ENCODE measurements at places on chromosomes 4 and X.

GRCh38 chr4:6097581-6097980 is 79.3 kb upstream of the C4orf50 start:
- no peak overlapping the region for H3K4me3 ChIP-seq
- H3K27me3 ChIP-seq = peaks cover 7% of the 10 kb centered on the region
- DNase-seq = no peak
- no peaks in the 10 kb centered on the region for H3K36me3 ChIP-seq
- peaks cover 13% of the 10 kb centered on the region for H3K4me1 ChIP-seq

- no peak for DNase-seq
- H3K4me3 ChIP-seq = no peak overlapping the region
- H3K27me3 ChIP-seq = no peaks in the 10 kb centered on the region
- H3K27ac ChIP-seq = no peak overlapping the region
- H3K36me3 ChIP-seq = no peaks in the 10 kb centered on the region
These were observed 45.5 kb downstream of the PPP1R2C start for GRCh38 chrX:42732506-42732905.

GRCh38 chrX:20205927-20206708 is 60.6 kb downstream of the RPS6KA3 start:
- peaks cover 18% of the 10 kb centered on the region for H3K36me3 ChIP-seq
- DNase-seq = no peak
- no peak overlapping the region for H3K27ac ChIP-seq
- no peaks in the 10 kb centered on the region for H3K27me3 ChIP-seq

- H3K27ac ChIP-seq = no peak overlapping the region
- no peak for DNase-seq
- no peaks in the 10 kb centered on the region for H3K4me1 ChIP-seq
These were observed 87.4 kb downstream of the ADGRA3 start for GRCh38 chr4:22428441-22428840.

GRCh38 chrX:154136627-154137161 is 7.3 kb upstream of the OPN1LW start:
- peak overlapping the region; percentile 90 for H3K27ac ChIP-seq
- peaks cover 17% of the 10 kb centered on the region for H3K4me1 ChIP-seq
- no peaks in the 10 kb centered on the region for H3K36me3 ChIP-seq
- H3K27me3 ChIP-seq = peaks cover 6% of the 10 kb centered on the region
- DNase-seq = peak; percentile 84

DNA sequence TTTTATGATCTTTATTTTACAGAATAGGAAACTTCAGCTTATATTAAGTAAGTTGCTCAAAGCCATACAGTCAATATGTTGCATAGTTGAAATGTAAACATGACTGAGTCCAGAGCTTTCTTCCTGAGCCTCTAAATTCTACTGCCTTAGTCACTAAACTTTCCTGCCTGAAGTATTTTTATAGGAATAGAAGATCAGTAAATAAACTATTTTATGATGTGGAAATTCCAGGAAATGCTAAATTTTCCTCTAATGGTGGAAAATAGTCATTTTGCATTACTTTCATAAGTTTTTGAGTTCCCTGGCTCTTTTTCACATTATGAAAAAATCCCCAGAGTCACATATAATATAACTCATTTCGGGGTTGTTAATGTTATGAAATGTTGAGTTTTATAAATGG is 182.8 kb downstream of the BANK1 start:
- H3K4me3 ChIP-seq = no peak overlapping the region
- no peaks in the 10 kb centered on the region for H3K27me3 ChIP-seq
- no peak overlapping the region for H3K27ac ChIP-seq
- H3K4me1 ChIP-seq = peaks cover 4% of the 10 kb centered on the region

DNA sequence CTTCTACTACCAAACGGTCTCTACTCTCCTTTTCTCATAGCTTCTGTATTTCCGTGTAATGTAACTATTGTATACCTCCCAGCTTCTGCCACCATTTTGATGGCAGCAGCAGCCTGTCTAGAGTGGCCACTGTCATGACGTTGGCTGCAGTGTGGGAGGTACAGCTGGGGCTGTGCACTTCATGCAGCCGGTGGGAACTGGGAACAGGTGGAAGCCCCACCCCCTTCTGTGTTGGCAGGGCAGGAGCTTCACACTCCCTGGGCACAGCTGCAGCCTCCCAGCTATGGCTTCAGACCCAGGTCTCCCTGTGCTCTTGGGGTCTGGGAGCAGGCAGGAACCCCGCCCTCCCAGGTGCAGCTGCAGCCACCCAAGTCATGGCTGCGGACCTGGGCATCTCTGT is 49.8 kb upstream of the SEC24B start:
- H3K27ac ChIP-seq = no peak overlapping the region
- no peak overlapping the region for H3K4me3 ChIP-seq
- H3K36me3 ChIP-seq = no peaks in the 10 kb centered on the region
- H3K27me3 ChIP-seq = peaks cover 4% of the 10 kb centered on the region

- peaks cover 4% of the 10 kb centered on the region for H3K36me3 ChIP-seq
- DNase-seq = no peak
- H3K4me1 ChIP-seq = no peaks in the 10 kb centered on the region
- peaks cover 1% of the 10 kb centered on the region for H3K27me3 ChIP-seq
- no peak overlapping the region for H3K4me3 ChIP-seq
These were observed 101.4 kb downstream of the GPR143 start for GRCh38 chrX:9664224-9664623.

DNA sequence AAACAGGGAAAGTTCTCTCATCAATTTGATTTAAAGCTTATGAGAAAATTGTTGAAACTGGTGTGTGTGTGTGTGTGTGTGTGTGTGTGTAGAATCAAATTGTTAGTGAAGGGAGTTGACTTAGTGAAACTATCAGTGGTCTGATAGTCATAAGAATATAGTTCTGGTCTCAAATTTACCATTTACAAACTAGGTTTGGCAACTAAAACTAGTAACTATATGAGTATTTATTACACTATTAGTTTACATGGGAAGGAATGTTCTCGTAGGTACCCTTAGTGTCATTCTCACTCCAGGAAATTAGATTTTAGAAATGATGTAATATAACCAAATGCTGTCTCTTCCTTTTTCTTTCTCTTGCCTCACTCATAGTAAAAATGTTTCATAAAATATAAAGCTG is 11.9 kb downstream of the SULT1E1 start:
- H3K27ac ChIP-seq = no peak overlapping the region
- H3K27me3 ChIP-seq = no peaks in the 10 kb centered on the region
- no peak overlapping the region for H3K4me3 ChIP-seq
- H3K36me3 ChIP-seq = no peaks in the 10 kb centered on the region
- no peaks in the 10 kb centered on the region for H3K4me1 ChIP-seq

DNA sequence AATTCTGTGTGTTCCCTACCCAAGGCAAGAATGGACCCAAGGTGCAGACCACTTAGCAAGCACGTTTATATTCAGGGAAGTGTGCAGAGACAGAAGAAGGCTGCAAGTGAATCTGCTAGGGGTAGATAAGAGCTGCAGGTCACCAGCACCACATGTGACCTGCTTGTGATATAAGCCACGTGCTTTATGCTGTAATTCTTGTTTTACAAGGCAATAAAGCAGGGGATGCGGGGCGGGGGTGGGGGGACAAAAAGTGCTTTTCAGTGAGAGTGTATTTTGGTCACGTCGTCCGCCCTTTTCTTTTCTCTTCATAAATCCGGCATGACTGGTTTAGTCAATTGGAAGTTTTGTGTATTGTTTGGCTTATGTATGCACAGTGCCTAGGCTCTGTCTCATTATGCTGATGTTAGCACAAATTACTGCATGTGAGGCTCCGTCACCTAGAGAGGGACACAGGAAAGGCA is 192.7 kb downstream of the RBMX2 start:
- H3K4me3 ChIP-seq = no peak overlapping the region
- no peak for DNase-seq
- no peaks in the 10 kb centered on the region for H3K27me3 ChIP-seq
- no peaks in the 10 kb centered on the region for H3K36me3 ChIP-seq

DNA sequence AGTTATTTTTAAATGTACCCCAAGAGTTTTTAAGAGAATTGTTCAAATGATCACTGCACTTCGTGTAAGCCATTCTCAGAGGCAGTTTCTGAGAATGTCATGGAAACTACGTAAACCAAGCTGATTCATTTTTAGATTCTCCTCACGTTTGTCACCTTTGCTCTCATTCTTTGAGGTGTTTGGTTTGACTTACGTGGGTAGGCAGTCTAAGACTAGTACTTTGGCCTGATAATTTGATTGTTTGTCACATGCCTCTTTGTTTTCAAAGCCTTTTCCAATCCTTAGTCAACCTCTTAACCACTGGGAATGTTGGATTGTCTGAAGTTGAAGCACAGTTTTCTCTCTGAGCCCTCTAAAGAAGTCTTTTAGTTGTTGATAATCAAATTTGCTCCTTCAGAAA is 10.5 kb downstream of the SEPTIN11 start:
- H3K27me3 ChIP-seq = peaks cover 5% of the 10 kb centered on the region
- DNase-seq = no peak
- no peak overlapping the region for H3K27ac ChIP-seq

- no peak overlapping the region for H3K4me3 ChIP-seq
- H3K27ac ChIP-seq = no peak overlapping the region
- no peaks in the 10 kb centered on the region for H3K36me3 ChIP-seq
- no peaks in the 10 kb centered on the region for H3K27me3 ChIP-seq
These were observed 320.6 kb downstream of the ADGRL3 start for GRCh38 chr4:61520681-61521160.

DNA sequence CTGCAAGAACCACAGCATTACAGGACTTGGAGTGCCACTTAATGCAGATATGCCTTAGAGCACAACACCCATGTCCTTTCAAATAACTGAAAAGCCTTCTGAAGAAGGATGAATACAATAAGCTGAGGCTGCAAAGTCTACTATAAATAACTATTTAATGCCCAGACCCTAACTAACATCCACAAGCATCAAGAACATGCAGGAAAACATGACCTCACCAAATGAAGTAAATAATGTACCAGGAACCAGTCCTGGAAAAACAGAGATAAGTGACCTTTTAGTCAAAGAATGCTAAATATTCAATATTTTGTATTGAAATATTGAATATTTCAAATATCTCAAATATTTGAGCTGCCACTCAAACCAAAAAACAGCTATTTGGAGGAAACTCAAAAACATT is 16.9 kb downstream of the ACTRT1 start:
- no peak overlapping the region for H3K27ac ChIP-seq
- no peaks in the 10 kb centered on the region for H3K4me1 ChIP-seq
- no peak overlapping the region for H3K4me3 ChIP-seq
- no peaks in the 10 kb centered on the region for H3K27me3 ChIP-seq
- DNase-seq = no peak

DNA sequence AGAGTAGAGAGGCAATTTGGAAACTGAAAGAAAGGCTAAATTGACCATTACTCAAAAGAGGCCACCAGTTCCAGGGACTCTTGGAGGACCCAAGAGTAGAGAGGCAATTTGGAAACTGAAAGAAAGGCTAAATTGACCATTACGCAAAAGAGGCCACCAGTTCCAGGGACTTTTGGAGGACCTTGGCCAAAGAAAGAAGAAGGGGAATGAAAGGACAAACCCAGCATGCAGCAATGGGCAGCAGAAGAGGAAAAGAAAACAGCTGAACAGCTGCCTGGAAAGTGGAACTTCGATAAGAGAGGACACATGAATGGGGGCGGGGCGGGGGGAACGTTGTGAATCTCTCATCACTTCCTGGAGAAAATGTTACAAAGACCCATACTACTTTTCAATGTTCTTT is 80.8 kb downstream of the PALLD start:
- DNase-seq = no peak
- H3K27me3 ChIP-seq = peaks cover 7% of the 10 kb centered on the region
- H3K36me3 ChIP-seq = no peaks in the 10 kb centered on the region
- no peak overlapping the region for H3K4me3 ChIP-seq
- H3K27ac ChIP-seq = no peak overlapping the region
- peaks cover 6% of the 10 kb centered on the region for H3K4me1 ChIP-seq

- H3K36me3 ChIP-seq = no peaks in the 10 kb centered on the region
- H3K27ac ChIP-seq = no peak overlapping the region
- H3K4me1 ChIP-seq = no peaks in the 10 kb centered on the region
- H3K27me3 ChIP-seq = no peaks in the 10 kb centered on the region
- DNase-seq = no peak
These were observed 43.4 kb upstream of the PHF8 start for GRCh38 chrX:54087661-54088060.

DNA sequence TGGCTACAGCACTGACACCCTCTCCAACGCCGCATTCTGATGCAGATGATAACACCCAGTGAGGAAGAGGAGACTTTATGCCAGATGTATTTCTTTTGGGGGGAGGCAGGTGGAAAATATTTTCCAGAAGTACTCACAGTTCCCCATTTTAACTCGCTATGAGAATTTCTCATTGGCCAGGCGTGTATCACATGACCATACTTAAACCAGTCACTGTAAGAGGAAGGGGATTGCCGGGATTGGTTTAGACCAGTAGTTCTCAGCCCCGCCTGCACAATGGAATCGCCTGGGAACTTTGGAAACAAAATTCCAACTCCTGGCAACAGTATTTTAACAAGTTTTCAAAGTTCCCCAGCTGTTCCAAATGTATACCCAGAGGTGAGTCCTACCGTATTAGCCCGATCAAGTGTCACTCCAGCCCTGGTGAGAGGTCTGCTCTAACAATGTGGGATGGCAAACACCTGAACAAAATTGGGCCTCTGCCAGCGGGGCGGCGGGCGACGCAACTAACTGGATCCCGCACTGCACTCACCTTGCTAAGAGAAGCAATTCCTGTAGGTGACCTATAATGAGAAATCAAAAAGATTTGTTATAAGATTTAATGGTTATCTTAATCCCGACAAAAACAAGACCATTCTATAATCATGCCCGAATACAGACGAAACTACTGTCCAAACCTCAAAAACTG is 2.9 kb upstream of the MSL3 start:
- H3K4me1 ChIP-seq = no peaks in the 10 kb centered on the region
- H3K4me3 ChIP-seq = no peak overlapping the region
- H3K36me3 ChIP-seq = no peaks in the 10 kb centered on the region
- no peak for DNase-seq
- peaks cover 6% of the 10 kb centered on the region for H3K27me3 ChIP-seq

Data from endothelial cell (in vitro differentiated cells).